Lung (tissue), 17 donors: ENCODE measurements at places on chromosomes 6 and 20. TPM values are rescaled to one million over a fixed set of nuclear protein-coding genes. Genes with fewer than 3 reads are reported as not detected.

The SLC17A9 gene
- 2.4 TPM for total RNA-seq

The TMEM151B gene
- total RNA-seq, result 0.11 TPM

GRCh38 chr6:110458476-110458875 is 17.9 kb downstream of the SLC22A16 start:
- DNase-seq, result no peak

DNA sequence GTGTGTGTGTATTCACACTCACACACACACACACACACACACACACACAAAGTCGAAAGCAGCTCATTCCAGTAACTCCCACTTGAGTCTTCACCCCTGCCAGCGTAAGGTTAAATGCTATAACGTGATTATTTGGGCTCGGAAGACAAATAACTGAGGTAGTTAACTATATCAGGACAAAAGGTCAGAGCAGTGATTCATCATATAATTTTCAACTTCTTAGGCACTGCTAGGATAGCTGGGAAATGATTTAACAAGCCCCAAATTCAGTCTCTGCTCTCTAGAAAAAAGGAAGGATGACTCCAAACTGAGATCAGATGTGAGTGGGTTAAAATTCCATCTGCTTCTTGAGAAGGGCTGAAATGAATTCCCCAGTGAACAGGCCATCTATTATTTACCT is 30.7 kb downstream of the HDGFL1 start:
- DNase-seq, result no peak
